CD8-positive, alpha-beta memory T cell (primary cell): ENCODE measurements at places on chromosomes 5 and 9. TPM values are rescaled to one million over a fixed set of nuclear protein-coding genes. Genes with fewer than 3 reads are reported as not detected.
A peak's percentile ranks its signal among the peaks of the same experiment; 100 is the strongest.

DNA sequence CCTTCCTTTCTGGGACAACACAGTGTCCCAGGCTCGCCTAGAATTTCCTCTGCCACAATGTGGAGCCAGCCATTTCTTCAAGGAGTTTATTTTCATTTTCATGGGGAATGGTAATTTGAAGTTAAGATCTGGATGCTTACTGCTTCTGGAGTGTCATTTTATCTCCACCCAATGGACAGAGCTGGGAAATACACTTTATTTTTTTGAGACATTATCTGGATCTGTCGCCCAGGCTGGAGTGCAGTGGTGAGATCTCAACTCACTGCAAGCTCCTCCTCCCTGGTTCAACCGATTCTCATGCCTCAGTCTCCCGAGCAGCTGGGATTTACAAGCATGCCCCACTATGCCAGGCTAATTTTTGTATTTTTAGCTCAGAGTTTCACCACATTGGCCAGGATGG lies 12.7 kb upstream of the THG1L start:
- H3K36me3 ChIP-seq: no peaks in the 10 kb centered on the region
- DNase-seq: no peak
- no peak overlapping the region for H3K27ac ChIP-seq

DNA sequence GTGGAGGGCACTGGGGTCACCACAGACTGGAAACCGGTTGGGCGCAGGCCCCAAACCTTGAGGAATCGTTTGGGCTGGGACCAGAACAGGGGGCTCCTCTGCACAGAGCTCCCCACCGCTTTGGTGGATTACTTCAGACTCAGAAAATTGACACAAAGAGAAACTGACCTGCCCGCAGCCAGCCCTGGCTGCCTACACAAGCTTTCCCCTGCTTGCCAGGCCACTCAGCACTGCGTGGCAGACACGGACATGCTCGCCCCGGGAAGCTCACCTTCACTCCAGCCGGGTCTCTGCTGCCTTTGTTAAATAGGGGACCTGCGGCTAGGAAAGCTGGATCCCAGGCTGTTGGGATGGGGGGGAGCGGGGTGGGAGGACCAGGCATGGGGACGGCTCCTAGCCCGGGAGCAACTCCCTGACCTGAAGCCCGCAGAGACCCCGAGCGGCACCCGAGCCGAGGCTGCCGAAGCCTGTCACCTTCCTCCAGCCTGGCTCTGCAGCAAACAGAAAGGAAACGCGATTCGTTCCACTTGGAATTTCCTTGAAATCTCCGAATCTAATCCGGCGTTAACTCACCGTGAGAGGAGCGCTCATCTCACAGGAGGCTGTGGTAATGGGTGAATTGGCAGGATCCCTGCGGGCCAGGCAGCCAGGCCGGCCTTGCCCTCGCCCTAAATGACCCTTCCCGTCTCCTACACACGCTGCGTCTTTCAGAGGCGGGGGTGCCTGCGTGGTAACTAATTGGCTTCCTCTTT lies 8.8 kb downstream of the PAX5 start:
- no peak overlapping the region for H3K27ac ChIP-seq
- H3K4me3 ChIP-seq: peak overlapping the region; percentile 31
- H3K27me3 ChIP-seq: peaks cover 75% of the 10 kb centered on the region
- H3K4me1 ChIP-seq: peaks cover 48% of the 10 kb centered on the region
- DNase-seq: no peak
- no peaks in the 10 kb centered on the region for H3K36me3 ChIP-seq

GRCh38 chr5:151280443-151280842 lies 23.1 kb downstream of the SLC36A3 start:
- no peaks in the 10 kb centered on the region for H3K36me3 ChIP-seq
- no peaks in the 10 kb centered on the region for H3K4me1 ChIP-seq
- no peak overlapping the region for H3K27ac ChIP-seq
- no peaks in the 10 kb centered on the region for H3K27me3 ChIP-seq

- DNase-seq: no peak
- no peaks in the 10 kb centered on the region for H3K27me3 ChIP-seq
- no peak overlapping the region for H3K4me3 ChIP-seq
- no peaks in the 10 kb centered on the region for H3K4me1 ChIP-seq
- no peak overlapping the region for H3K27ac ChIP-seq
- H3K36me3 ChIP-seq: no peaks in the 10 kb centered on the region
These were observed 202.6 kb downstream of the TSSK1B start for GRCh38 chr5:113232221-113232620.

GRCh38 chr9:128093011-128093410 lies 25.0 kb downstream of the SLC25A25 start:
- no peak for DNase-seq
- no peaks in the 10 kb centered on the region for H3K27me3 ChIP-seq
- H3K36me3 ChIP-seq: peaks cover 8% of the 10 kb centered on the region
- H3K27ac ChIP-seq: peak overlapping the region; percentile 72
- H3K4me1 ChIP-seq: peaks cover 81% of the 10 kb centered on the region

- no peaks in the 10 kb centered on the region for H3K4me1 ChIP-seq
- H3K36me3 ChIP-seq: no peaks in the 10 kb centered on the region
- no peak overlapping the region for H3K4me3 ChIP-seq
- no peak for DNase-seq
- no peak overlapping the region for H3K27ac ChIP-seq
- no peaks in the 10 kb centered on the region for H3K27me3 ChIP-seq
These were observed 184.2 kb upstream of the TBCA start for GRCh38 chr5:77960305-77960704.

DNA sequence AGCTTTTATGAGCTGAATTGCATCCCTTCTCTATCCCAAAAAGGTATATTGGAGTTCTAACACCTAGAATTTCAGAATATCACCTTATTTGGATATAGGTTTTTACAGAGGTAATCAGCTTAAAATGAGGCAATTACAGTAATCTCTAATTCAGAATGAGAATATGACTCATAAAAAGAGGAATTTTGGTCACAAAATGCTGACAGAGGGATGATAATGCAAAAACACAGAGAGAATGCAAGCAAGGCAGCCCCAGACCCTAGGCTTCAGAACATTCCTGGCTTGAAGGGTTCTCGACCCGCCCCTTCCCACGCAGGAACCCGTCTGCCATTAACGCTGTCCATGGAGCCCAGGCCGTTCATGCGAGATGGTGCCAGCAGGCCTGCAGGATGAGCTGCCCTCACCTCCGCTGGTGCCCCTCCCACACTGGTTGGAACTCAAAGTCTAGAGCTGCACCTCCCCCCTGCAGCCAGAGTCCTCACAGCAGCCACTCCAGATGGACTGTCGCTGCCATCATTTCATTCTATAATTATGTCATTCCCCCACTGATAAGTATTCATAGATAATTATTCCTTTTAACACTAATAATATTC lies 1173.4 kb upstream of the ACO1 start:
- H3K4me1 ChIP-seq: peaks cover 3% of the 10 kb centered on the region
- no peaks in the 10 kb centered on the region for H3K27me3 ChIP-seq
- no peak overlapping the region for H3K27ac ChIP-seq
- DNase-seq: no peak
- no peak overlapping the region for H3K4me3 ChIP-seq
- H3K36me3 ChIP-seq: no peaks in the 10 kb centered on the region

DNA sequence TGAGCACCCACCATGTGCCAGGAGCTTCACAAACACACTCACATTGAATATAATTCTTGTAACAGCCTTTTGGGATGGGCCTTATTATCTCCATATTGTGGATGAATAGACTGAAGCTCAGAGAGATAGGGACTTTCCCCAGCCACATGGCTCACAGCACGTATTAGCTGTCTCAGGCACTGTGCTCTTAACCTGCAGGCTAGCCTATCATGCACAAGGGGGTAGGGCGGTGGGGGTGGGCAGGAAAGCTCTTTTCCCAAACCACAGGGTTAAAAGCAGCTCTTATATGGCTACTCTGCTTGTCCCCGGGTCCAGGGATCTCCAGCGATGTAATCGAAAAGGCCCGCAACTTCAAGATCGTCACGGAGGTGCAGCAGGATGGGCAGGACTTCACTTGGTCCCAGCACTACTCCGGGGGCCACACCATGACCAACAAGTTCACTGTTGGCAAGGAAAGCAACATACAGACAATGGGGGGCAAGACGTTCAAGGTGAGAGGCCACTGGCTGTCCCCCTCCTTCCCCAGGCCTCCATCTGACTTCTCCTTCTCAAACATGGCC lies 2.6 kb downstream of the FABP6 start:
- H3K27me3 ChIP-seq: no peaks in the 10 kb centered on the region
- H3K36me3 ChIP-seq: no peaks in the 10 kb centered on the region
- no peak overlapping the region for H3K4me3 ChIP-seq
- no peak overlapping the region for H3K27ac ChIP-seq
- no peaks in the 10 kb centered on the region for H3K4me1 ChIP-seq
- no peak for DNase-seq

- H3K36me3 ChIP-seq: no peaks in the 10 kb centered on the region
- DNase-seq: no peak
- H3K4me1 ChIP-seq: no peaks in the 10 kb centered on the region
- no peak overlapping the region for H3K4me3 ChIP-seq
These were observed 65.6 kb upstream of the NR3C1 start for GRCh38 chr5:143469125-143469524.

GRCh38 chr5:80607343-80607742 lies 37.3 kb upstream of the ANKRD34B start:
- H3K4me1 ChIP-seq: no peaks in the 10 kb centered on the region
- no peak for DNase-seq
- no peaks in the 10 kb centered on the region for H3K27me3 ChIP-seq
- no peak overlapping the region for H3K27ac ChIP-seq

DNA sequence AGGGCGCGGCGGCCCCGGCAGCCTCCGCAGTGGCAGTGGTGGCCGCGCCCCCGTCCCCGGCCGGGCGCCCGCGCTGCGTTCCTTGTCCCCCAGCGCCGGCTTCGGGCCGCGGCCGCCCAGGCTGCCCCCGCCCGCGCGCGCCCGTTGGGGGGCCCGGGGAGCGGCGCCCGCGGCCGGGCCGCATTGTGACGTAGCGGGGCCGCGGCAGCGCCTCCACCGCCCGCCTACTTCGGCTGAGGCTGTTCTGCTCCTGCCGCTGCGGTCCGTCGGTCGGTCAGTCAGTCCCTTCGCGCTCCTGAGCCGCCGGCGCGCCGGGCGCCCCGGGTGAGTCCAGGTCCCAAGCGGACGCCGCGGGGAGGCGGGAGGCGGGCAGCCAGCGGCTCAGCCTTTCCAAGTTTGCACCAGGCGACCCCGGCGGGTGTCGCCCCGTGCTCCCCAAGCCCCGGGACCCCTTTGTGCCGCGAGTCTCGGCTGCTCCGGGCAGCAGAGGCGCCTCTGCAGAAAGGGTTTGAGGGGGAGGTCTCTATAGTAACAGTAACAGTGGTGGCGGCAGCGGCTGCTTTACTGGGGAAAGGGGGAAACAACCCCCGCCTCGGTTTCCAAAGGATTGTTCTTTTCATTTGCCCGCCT lies at the start of gene SNCAIP:
SNCAIP (plus strand) TSS at position 277 of the 630 bp plus-strand sequence. CDS start 78,898 bp downstream, outside the sequence.
- no peaks in the 10 kb centered on the region for H3K36me3 ChIP-seq
- no peaks in the 10 kb centered on the region for H3K4me1 ChIP-seq
- H3K27me3 ChIP-seq: peaks cover 8% of the 10 kb centered on the region
- H3K4me3 ChIP-seq: no peak within 1 kb of the TSS

DNA sequence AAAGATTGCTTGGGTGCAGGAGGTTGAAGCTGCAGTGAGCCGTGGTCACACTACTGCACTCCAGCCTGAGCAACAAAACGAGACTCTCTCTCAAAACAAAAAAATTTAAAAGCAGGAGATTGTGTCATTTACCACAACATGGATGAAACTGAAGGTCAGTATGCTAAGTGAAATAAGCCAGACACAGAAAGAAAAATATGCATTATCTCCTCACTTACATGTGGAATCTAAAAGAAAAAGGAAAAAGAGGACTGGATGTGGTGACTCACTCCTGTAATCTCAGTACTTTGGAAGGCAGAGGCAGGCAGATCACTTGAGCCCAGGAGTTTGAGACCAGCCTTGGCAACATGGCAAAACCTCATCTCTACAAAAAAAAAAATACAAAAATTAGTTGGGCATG lies 146.8 kb upstream of the DAPK1 start:
- H3K27me3 ChIP-seq: no peaks in the 10 kb centered on the region
- no peaks in the 10 kb centered on the region for H3K4me1 ChIP-seq
- no peaks in the 10 kb centered on the region for H3K36me3 ChIP-seq
- H3K27ac ChIP-seq: no peak overlapping the region
- no peak overlapping the region for H3K4me3 ChIP-seq

DNA sequence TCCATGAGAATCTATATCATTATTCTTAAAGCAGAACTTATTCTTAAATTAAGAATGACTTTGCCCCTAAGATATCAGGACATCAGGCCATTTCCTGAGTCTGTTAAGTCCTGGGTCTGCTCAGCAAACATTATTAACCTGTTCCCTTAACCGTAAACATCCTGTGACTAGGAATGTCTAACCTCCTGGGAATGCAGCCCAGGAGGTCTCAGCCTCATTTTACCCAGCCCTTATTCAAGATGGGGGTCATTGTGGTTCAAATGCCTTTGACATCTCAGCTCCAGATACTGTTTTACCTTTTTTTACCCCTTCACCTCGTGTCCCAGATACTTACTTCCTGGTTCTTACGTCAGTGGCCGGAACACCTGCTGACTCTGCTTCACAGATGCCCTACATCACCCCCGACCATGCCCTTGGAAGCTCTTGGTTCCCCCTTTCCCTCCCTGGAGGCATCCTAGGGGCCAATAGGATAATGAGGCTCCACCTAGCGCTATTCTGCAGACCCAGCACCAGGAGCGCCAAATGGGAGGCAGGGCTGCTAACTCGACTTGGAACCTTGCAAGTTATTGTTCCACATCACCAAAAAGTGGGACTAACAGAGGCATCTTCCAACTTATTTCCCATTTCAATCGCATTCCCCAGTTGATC lies 182.5 kb downstream of the MED10 start:
- H3K27me3 ChIP-seq: no peaks in the 10 kb centered on the region
- no peak overlapping the region for H3K27ac ChIP-seq
- no peak for DNase-seq
- H3K36me3 ChIP-seq: no peaks in the 10 kb centered on the region

- H3K36me3 ChIP-seq: peaks cover 64% of the 10 kb centered on the region
- peak overlapping the region; percentile 93 for H3K4me3 ChIP-seq
- H3K27ac ChIP-seq: peak overlapping the region; percentile 95
- no peaks in the 10 kb centered on the region for H3K27me3 ChIP-seq
- H3K4me1 ChIP-seq: peaks cover 34% of the 10 kb centered on the region
These were observed 5.0 kb downstream of the IL7R start for GRCh38 chr5:35861718-35862117.

DNA sequence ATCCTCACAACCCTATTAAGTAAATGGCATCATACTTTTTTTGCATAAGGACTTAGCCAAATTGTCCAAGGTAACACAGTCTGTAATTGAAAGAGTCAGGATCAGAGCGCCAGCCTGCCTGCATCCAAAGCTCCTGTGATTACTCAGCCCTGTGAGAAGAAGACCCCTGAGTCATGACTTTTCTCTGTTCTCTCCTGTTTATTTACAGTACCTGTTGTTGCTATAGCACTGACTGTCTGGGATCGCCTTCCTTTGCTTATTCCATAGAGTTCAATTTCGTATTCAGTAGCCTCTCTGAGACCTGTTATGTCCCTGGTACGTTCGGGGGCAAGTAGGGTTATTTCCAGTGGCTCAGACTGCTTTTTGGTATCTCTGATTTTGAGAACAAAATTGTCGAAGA lies 71.8 kb downstream of the TNC start:
- H3K36me3 ChIP-seq: no peaks in the 10 kb centered on the region
- no peak overlapping the region for H3K4me3 ChIP-seq
- H3K4me1 ChIP-seq: no peaks in the 10 kb centered on the region
- no peaks in the 10 kb centered on the region for H3K27me3 ChIP-seq

The CBY3 gene
- total RNA-seq: 0.91 TPM

The PITX1 gene
- not detected for total RNA-seq

The MRRF gene
- total RNA-seq: 75.9 TPM

The TMC1 gene
- total RNA-seq: not detected

The UTP15 gene
- 56.5 TPM for total RNA-seq

The HMHB1 gene
- total RNA-seq: not detected

The IRGM gene
- 1.1 TPM for total RNA-seq

The ORM1 gene
- not detected for total RNA-seq
